NB4 (cell line): ENCODE measurements at places on chromosomes 4 and X.

GRCh38 chrX:148662014-148662413 is 161.6 kb downstream of the AFF2 start:
- no peak for DNase-seq

- no peak for DNase-seq
Measured at GRCh38 chrX:37912777-37913176, 65.4 kb upstream of the DYNLT3 start.

- DNase-seq, result peak; percentile 25
Measured at GRCh38 chr4:185470501-185471195, 885 bp downstream of the CCDC110 start.

GRCh38 chr4:144450526-144450925 is 195.4 kb upstream of the HHIP start:
- no peak for DNase-seq

GRCh38 chr4:74997948-74998729 is 65.2 kb downstream of the PARM1 start:
- no peak for DNase-seq
